ENCODE measurements at places on chromosomes 1 and 21. TPM values are rescaled to one million over a fixed set of nuclear protein-coding genes. Genes with fewer than 3 reads are reported as not detected.

SH2D1B gene
- total RNA-seq = not detected

PTGS2 gene
- total RNA-seq = 12.8 TPM

FLG gene
- not detected for total RNA-seq

SLC25A34 gene
- total RNA-seq = 0.62 TPM

ALX3 gene
- total RNA-seq = not detected
